ENCODE measurements at places on chromosomes 13 and 19.

GRCh38 chr13:50684366-50684765, 159.1 kb downstream of the DLEU7 start:
- no peak for DNase-seq

DNA sequence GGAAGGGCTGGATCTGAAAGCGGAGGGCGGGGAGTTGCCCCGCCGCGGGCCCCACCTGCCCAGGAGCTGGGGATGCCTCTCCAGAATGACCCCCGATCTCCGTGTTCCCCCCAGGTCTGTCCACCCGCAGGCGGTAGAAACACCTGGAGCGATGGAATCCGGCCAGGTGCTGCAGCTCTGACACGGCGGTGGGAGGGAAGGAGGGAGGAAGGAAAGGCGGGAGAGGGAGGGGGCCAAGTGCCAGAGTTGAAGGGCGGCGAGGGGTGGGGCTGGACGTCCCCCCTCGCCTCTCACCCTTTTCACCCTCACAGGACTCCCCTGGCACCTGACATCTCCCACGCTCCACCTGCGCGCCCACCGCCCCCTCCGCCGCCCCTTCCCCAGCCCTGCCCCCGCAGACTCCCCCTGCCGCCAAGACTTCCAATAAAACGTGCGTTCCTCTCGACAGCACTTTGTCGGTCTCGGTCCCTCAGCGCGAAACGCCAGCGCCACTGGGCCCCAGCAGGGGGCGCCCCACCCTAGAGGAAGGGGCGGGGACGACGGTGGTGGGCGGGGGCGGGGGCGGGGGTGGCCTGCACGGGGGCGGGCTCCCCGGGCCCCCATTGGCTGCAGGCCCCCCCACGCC, 337 bp upstream of the FXYD7 start:
- DNase-seq, result peak; percentile 81

DNA sequence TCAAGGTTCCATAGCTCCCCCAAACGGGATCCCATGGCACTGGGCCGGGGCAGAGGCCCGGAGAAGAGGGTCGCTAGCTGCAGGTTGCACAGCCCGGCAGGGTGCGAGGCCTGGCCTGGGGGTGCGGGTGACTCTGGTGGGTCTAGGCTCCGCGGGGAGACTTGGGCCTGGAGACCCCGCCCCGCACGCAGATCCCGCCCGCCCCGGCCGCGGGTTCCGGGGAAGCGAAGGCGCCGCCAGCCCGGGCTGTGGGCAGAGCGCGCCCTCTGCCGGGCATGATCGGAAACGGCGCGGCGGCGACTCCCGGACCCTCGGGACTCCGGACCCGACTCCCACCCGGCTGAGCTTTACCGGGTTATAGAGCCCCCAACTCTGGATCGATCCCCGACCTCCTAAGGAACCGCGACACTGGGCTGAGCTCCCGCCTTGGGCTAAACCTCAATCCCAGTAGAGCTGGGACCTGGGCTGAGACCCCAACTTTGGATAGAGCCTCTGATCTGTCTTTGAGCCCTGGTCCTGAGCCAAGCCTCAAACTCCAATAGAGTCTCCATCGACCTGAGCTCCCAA, 3.1 kb upstream of the TNFAIP8L1 start:
- peak; percentile 88 for DNase-seq

DNA sequence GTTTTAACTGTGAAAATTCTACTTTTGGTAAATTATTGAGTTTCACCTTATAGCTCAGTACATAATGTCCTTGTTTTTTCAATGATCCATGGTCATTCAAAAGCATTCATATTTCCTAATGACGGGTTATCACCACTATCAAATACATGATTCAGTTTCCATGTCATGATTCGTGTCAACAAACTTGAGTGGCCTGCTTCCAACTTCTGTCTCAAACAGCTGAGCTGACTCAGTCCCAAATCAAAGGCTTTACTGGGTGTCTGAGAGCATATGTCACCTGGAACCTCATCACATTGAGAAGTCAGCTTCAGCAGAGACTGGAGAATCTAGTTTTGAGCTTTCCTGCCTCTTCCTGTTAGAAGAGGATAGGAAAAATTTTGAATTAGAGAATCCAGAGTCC, 40.3 kb upstream of the SGCG start:
- DNase-seq, result no peak

- peak; percentile 47 for DNase-seq
Measured at GRCh38 chr19:290372-291005, 714 bp downstream of the PLPP2 start.

DNA sequence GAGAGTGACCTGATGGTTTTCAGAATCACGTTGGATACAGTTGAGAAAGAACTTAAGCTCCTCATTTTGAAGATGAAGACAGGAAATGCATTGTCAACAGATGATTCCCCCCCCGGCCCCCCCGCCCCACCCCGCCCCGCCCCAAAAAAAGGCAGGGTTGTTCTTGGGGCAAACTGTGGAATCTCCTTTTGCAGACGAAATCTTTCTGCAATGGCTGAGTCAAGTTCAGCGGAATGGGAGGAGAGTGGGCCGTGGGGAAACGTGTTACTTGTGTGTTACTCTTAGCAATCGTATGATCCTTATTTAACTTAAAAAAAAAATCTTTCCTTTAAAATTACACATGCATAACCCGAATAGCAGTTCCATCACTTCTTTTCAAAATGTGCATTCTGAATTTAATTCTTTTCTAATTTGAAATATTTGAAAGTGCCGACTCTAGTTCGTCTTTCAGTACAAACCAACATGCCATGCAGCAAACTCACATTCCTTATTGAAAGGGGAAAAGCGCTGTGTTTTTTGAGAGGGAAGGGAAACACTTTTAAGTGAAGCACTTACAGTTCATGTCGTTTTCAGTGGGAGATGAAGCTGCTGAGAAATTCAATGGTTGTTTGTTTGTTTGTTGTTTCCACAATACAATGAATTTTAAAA, 348.5 kb upstream of the ARGLU1 start:
- DNase-seq, result no peak

- no peak for DNase-seq
Measured at GRCh38 chr19:52936151-52936953, 13.1 kb upstream of the ZNF888 start.

DNA sequence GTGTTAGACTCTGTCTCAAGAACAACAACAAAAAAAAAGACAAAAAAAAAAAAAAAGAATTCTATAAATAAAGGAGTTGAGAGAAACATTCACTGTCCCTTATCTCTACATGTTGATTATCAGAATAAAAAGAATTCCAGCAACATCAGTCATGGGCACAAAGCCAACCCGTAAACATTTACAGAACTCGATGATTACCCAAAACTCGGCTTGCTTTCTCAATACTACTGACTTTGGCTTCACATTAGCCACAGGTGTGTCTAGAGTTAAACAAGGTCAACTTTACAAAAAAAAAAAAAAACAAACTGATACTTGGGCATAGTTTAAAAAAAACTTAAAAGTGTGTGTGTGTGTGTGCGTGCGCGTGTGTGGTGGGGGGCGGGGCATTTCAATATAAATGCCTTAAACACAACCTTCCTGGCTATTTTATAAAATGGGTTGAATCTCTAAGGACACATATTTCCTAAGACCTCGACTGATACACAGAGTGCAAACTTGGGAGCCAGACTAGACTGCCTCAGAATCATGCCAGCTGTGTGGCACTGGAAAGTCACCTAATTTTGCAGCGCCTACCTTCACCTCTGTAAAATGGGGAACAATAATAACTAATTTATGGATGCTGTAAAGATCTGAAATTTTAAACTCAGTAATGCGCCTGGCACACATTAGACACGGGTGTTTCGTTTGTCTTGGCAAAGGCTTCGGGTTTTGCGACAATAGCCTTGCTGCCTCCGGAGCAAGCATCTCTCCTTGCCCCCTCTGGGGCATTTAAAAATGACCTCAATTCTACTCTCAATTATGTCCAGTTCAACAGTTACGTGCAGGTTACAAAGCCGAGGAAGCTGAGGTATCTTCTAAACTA, 922 bp downstream of the EBPL start:
- no peak for DNase-seq

DNA sequence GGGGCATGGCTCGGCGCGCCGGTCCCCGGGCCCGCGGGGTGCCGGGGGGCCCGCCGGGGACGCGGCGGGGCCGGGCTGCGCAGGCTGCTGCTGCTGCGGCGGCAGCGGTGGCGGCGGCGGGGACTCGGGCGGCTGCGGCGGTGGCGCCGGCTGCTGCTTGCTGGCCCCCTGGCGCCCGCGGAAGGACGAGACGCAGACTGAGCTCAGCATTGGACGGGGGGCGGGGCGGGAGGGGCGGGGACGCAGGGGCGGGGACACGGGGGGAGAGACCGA, 368 bp downstream of the KCNC3 start:
- DNase-seq, result no peak

- peak; percentile 55 for DNase-seq
Measured at GRCh38 chr13:108176685-108177274, 38.6 kb downstream of the LIG4 start.

GRCh38 chr19:27746691-27747380, 1466.1 kb downstream of the UQCRFS1 start:
- peak; percentile 7 for DNase-seq

- no peak for DNase-seq
Measured at GRCh38 chr19:47897861-47898260, 11.7 kb upstream of the SULT2A1 start.

DNA sequence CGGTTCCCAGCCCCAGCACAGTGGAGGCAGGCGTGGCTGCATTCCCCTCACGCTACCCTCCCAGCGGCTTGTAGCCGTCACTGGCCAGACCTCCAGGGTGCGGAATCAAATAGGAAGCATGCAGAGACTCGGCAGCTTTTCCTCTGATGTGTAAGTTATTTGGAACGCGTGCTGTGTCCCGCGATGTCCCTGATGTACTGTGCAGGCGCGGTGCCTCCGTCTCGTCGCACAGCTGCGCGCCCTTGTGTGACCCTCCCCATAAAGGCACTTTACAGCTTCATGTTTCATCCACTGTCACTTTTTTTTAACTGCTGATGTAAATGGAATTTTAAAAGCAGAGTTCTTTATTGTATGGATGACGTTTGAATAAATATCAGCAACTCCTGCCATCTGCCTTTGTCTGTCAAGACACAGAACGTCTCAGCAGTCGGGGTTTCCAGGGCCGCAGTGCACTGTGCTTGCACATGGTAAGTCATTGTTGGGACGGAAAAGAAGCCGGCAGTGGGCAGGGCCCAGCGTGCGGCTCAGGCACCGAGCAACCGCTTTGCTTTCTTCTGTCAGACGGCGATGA, 7.3 kb upstream of the F7 start:
- DNase-seq, result no peak

DNA sequence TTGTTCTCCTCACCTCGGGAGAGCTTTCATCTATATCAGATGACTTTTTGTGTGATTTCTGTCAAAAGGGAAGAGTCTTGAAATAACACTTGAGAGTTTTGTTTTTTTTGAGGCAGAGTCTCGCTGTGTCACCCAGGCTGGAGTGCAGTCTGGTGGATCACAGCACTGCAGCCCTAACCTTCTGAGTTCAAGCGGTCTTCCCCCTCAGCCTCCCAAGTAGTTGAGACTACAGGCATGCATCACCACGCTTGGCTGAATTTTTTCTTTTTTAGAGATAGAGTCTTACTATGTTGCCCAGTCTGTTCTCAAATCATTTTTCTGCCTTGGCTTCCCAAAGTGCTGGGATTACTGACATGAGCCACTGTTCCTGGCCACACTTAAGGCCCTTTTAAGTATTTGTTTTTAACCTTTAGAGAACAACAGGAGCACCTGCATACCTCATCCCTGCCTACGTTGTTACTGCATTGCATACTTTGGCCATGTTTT, 11.4 kb downstream of the NDFIP2 start:
- no peak for DNase-seq

DNA sequence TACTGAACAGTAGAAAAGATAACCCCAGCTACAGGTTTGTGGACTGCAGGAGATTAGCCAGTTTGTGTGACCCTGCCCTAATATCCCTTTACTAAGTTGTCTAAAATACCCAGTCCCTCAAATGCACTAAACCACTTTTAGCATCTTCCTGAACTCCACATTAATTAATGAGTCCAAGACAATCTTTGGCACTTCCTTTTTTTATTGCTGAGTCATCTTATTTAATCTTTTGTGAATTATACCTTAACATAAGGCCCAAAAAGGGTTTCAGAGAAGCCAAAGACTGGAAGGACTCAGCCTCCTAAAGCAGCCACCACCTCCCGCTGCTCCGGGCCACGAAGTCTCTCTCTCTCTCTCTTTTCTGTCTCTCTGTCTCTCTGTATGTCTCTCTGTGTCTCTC, 48.8 kb upstream of the PDCD5 start:
- no peak for DNase-seq

Data from GM13976 (cell line).